ENCODE measurements at places on chromosomes 1 and 21.
A peak's percentile ranks its signal among the peaks of the same experiment; 100 is the strongest.

GRCh38 chr1:98323388-98323787 is 338.1 kb upstream of the SNX7 start:
- peak overlapping the region; percentile 61 for H3K27ac ChIP-seq
- peaks cover 30% of the 10 kb centered on the region for H3K4me1 ChIP-seq
- DNase-seq: no peak
- no peaks in the 10 kb centered on the region for H3K27me3 ChIP-seq

GRCh38 chr1:240391660-240392260 is 220.2 kb downstream of the GREM2 start:
- H3K4me1 ChIP-seq: no peaks in the 10 kb centered on the region
- no peaks in the 10 kb centered on the region for H3K27me3 ChIP-seq
- H3K36me3 ChIP-seq: no peaks in the 10 kb centered on the region
- no peak overlapping the region for H3K4me3 ChIP-seq
- DNase-seq: no peak

DNA sequence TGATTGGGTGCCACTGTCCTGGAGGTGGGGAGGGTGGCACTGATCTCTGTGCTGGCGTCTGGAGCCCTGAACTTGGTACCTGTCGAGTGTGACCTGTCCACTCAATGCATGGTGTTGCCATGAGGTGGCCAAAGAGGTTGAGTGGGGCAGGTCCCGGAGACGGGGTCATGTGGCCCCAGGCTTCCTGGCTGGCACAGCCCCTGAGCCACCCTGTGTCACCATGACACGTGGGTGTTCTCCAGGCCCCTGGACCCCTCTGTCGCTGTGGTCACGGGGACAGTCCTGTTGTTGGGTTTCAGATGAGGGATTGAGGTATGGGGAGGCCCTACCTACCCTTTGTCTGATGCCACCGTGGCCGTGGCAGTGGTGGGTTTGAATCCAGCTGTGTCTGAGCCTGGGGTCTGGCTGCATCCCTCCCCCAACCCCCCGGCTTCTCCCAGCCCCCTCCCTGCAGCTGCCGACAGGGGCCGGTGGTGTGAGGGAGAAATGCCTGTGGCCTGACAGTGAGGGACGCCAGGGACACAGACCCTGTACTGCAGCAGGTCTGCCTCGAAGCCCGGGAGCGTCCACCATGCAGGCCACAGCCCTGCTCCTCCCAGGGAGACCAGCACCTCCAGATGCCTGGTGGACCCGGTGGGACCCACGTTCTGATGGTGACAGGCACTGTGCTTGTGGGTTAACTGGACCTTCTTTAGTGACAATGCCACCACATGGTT is 12.0 kb downstream of the TRPM2 start:
- H3K27me3 ChIP-seq: peaks cover 7% of the 10 kb centered on the region
- no peak overlapping the region for H3K27ac ChIP-seq
- H3K4me1 ChIP-seq: peaks cover 5% of the 10 kb centered on the region
- no peak for DNase-seq
- no peak overlapping the region for H3K4me3 ChIP-seq

- H3K27ac ChIP-seq: no peak overlapping the region
- H3K36me3 ChIP-seq: no peaks in the 10 kb centered on the region
- DNase-seq: no peak
- no peaks in the 10 kb centered on the region for H3K27me3 ChIP-seq
- no peak overlapping the region for H3K4me3 ChIP-seq
These were observed 348.7 kb downstream of the PAPPA2 start for GRCh38 chr1:176811511-176812288.

GRCh38 chr1:27332536-27333281 is 9.1 kb upstream of the SYTL1 start:
- peaks cover 11% of the 10 kb centered on the region for H3K4me1 ChIP-seq
- peak; percentile 69 for DNase-seq
- H3K27ac ChIP-seq: no peak overlapping the region
- no peak overlapping the region for H3K4me3 ChIP-seq

DNA sequence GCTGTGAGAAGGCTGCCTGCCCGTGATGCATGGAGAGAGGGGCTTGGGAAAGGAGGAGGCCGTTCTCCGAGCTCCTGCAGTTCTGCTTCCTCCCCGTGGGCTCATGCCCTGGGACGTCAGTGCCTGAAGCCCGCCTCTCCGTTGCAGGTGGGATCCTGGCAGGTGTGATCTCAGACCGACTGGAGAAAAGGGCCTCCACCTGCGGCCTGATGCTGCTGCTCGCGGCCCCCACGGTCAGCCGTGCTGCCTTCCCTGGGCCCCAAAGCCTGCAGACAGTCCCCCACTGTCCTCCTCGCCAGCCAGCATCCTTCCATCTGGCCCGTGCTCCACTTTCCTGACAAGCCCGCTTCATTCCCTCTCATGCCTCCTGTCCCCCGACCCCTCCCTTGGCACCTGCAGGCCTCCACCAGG is 50.9 kb downstream of the SLC37A1 start:
- H3K4me3 ChIP-seq: no peak overlapping the region
- H3K27ac ChIP-seq: no peak overlapping the region
- no peaks in the 10 kb centered on the region for H3K27me3 ChIP-seq
- peaks cover 76% of the 10 kb centered on the region for H3K36me3 ChIP-seq
- peaks cover 14% of the 10 kb centered on the region for H3K4me1 ChIP-seq
- peak; percentile 40 for DNase-seq

GRCh38 chr1:178581351-178582303 is 68.7 kb downstream of the TEX35 start:
- H3K4me1 ChIP-seq: no peaks in the 10 kb centered on the region
- no peak overlapping the region for H3K4me3 ChIP-seq
- H3K36me3 ChIP-seq: no peaks in the 10 kb centered on the region
- DNase-seq: no peak

DNA sequence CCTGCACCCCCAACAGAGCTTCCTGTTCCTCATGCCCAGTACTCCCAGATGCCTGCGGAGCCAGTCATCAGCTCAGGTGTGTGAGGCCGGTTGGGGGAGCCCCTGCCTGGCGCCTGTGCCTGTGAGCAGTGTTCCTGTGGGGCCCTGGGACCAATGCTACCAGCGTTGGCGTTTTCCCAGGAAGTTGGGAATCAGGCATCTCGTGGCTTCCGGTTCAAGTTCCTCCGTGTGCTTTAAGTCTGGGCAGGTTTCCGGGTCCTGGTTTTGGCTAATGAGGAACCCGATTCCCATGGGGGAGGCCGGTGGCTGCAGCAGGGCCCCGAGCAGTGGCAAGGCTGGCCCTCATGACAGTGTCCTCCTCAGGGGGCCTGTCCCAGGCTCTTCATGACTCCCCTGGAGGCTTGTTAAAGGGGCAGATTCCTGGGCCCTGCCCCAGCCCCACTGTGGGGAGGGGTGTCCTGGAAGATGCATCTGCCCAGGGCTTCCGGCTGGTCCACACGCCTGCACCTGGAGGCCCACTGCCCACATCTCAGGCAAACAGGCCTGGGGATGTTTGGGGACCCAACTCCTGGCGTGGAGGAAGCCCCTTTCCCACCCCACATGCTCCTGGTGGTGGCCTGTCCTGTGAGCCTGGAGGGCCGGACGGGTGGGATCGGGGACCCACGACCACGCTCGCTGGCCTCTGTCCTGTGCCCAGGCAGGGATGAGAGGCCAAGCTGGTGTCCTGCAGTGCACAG is 26.2 kb downstream of the TP73 start:
- no peak overlapping the region for H3K4me3 ChIP-seq
- no peak for DNase-seq
- H3K27me3 ChIP-seq: peaks cover 4% of the 10 kb centered on the region
- peaks cover 11% of the 10 kb centered on the region for H3K4me1 ChIP-seq
- no peak overlapping the region for H3K27ac ChIP-seq
- no peaks in the 10 kb centered on the region for H3K36me3 ChIP-seq

DNA sequence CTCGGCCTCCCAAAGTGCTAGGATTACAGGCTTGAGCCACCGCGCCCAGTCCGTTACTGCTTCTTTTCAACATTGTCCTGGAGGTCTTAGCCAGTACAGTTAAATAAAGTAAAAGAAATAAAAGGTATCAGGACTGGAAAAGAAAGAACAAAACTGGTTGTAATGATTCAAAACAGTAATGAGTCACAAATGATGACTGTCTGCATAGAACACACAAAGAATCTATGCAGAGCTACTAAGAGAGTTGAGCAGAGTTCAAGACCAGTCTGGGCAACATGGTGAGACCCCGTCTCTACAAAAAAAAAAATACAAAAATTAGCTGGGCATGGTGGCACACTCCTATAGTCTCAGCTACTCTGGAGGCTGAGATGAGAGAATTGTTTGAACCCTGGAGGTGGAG is 23.4 kb downstream of the BCAR3 start:
- H3K27me3 ChIP-seq: no peaks in the 10 kb centered on the region
- no peak overlapping the region for H3K4me3 ChIP-seq
- no peak for DNase-seq
- peaks cover 13% of the 10 kb centered on the region for H3K36me3 ChIP-seq

- DNase-seq: no peak
- no peaks in the 10 kb centered on the region for H3K4me1 ChIP-seq
- H3K27ac ChIP-seq: no peak overlapping the region
- H3K27me3 ChIP-seq: no peaks in the 10 kb centered on the region
- no peak overlapping the region for H3K4me3 ChIP-seq
These were observed 13.4 kb upstream of the PWP2 start for GRCh38 chr21:44093761-44094160.

GRCh38 chr1:93765099-93765498 is 83.5 kb upstream of the BCAR3 start:
- H3K27ac ChIP-seq: no peak overlapping the region
- DNase-seq: no peak
- H3K4me1 ChIP-seq: peaks cover 11% of the 10 kb centered on the region
- no peak overlapping the region for H3K4me3 ChIP-seq
- no peaks in the 10 kb centered on the region for H3K27me3 ChIP-seq
- H3K36me3 ChIP-seq: no peaks in the 10 kb centered on the region

- no peak overlapping the region for H3K4me3 ChIP-seq
- H3K36me3 ChIP-seq: no peaks in the 10 kb centered on the region
- H3K27ac ChIP-seq: no peak overlapping the region
- no peaks in the 10 kb centered on the region for H3K27me3 ChIP-seq
These were observed 244.9 kb upstream of the NRIP1 start for GRCh38 chr21:15309721-15310120.

DNA sequence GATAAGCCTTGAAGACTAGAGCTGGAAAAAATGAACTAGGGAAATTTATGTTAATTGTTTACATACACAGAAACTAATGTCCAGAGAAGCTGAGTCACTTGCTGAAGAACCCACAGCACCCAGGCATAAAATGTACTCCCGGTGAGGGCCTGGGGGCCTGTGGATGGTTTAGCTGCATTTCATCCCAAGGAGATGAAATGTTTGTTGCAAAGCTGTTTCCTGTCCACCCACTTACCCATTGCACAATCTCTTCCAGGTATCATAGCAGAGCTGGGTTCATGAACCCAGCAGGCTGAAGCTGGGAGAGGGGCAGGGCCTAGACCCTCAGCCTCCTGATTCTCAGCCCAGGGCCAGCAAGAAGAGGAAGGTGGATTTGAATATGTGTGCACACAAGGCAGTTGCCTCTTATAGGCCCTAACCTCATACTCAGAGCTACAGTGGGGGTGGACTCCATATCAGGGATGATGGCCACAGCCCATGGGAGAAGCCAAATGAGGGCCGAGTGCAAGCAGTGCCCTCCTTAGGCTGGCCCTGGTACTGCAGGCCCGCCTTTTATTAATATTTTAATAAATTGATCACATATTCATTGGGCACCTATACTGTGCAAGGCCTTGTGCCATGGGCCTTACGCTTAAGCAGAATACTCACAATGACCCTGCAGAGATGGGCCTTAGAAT is 110.8 kb downstream of the LACTBL1 start:
- no peak for DNase-seq
- no peak overlapping the region for H3K4me3 ChIP-seq
- no peaks in the 10 kb centered on the region for H3K27me3 ChIP-seq
- no peaks in the 10 kb centered on the region for H3K4me1 ChIP-seq
- H3K27ac ChIP-seq: no peak overlapping the region

DNA sequence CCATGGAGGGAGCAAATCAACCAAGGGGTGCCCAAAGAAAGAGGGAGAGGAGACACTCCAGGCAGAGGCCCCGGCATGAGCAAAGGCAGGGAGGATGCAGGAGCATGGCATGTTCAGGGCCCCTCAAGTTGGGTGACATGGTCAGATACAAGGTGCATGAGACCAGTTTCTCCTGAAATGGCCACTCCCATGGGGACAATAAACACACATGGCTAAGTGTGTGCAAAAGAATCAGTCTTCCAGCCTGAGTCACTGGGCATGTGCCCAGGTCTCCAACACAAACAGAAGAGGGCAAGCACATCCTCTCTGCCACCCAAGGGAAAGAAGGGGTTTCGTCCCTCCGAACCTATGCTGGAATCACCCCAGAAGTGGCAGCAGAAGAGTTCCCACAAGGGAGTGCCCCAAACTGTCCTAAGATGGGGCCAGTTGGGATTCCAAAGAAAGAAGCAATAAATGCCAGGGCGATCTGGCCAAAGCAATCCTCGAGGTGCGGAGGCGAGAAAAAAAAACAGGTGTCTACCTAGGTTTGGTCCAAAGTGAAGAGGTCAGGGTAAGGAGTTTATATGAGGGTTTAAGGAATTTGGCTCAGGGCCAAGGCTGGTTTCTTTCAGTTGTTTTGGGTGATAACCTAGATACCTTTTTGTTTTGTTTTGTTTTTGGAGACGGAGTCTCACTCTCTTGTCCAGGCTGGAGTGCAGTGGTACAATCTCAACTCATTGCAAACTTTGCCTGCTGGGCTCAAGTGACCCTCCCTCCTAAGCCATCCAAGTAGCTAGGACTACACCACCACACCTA is 13.2 kb downstream of the CASP9 start:
- H3K4me3 ChIP-seq: no peak overlapping the region
- H3K27me3 ChIP-seq: no peaks in the 10 kb centered on the region
- DNase-seq: no peak
- H3K36me3 ChIP-seq: peaks cover 30% of the 10 kb centered on the region
- no peak overlapping the region for H3K27ac ChIP-seq

- no peaks in the 10 kb centered on the region for H3K4me1 ChIP-seq
- no peak for DNase-seq
- no peak overlapping the region for H3K27ac ChIP-seq
These were observed 67.6 kb downstream of the POFUT2 start for GRCh38 chr21:45220071-45220481.

DNA sequence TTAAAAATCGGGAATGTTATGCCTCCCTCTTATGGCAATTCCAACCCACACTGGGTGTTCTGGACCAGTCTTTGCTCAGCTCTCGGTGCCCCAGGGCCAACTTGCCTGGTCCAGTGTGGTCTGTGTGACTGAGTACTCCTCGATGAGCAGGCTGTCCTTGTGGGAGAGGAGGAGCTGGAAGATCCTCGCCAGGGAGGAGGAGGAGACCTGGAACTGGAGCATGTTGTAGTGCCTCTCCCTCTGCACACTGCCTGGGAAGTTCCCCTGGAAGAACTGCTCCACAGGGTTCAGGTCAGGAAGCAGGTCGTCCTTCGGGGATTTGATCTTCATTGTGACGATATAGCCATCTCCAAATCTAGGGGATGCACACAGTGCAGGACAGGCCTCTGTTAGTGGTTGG is 88.5 kb upstream of the GCLM start:
- H3K27me3 ChIP-seq: no peaks in the 10 kb centered on the region
- DNase-seq: no peak
- H3K4me3 ChIP-seq: no peak overlapping the region
- no peaks in the 10 kb centered on the region for H3K4me1 ChIP-seq
- H3K36me3 ChIP-seq: no peaks in the 10 kb centered on the region

- H3K27ac ChIP-seq: no peak overlapping the region
- no peaks in the 10 kb centered on the region for H3K36me3 ChIP-seq
- no peaks in the 10 kb centered on the region for H3K27me3 ChIP-seq
These were observed 725.5 kb upstream of the CHRM3 start for GRCh38 chr1:238660849-238661248.

- H3K36me3 ChIP-seq: no peaks in the 10 kb centered on the region
- no peak overlapping the region for H3K27ac ChIP-seq
- DNase-seq: no peak
- H3K4me3 ChIP-seq: no peak overlapping the region
- H3K4me1 ChIP-seq: no peaks in the 10 kb centered on the region
These were observed 215.0 kb downstream of the DAB1 start for GRCh38 chr1:57208741-57209302.
